ENCODE measurements at places on chromosomes 3 and 15.

- DNase-seq, result peak; percentile 8
Observed at GRCh38 chr3:180306691-180307090, 270.0 kb upstream of the PEX5L start.

- DNase-seq, result no peak
Observed at GRCh38 chr3:192597506-192597905, 129.8 kb downstream of the FGF12 start.

DNA sequence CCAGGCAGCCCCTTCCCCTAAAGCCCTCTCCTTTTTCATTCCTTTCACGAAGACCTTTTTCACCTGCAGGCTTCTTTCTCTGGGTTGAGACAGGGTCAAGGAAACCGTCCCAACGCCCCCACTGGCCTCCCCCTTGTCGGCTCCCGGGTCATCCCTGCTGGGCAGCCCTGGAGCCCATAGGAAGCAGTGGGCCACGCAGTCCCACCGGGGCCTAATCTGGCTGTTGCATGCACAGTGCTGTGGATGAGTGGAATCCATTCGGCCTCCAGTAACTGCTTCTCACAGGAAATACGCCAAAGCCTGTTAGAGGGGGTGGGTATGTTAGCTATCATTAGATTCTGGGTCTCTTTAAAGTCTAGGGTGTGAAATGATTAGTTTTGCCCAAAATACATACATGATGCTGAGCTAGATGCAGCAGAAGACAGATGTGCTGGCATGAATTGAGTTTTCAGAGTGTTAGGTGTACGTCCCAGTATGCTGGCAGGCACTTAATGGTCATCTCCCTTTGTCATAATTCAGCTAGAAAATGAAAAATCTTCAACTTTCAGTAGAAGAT lies 16.6 kb downstream of the LYSMD4 start:
- no peak for DNase-seq

DNA sequence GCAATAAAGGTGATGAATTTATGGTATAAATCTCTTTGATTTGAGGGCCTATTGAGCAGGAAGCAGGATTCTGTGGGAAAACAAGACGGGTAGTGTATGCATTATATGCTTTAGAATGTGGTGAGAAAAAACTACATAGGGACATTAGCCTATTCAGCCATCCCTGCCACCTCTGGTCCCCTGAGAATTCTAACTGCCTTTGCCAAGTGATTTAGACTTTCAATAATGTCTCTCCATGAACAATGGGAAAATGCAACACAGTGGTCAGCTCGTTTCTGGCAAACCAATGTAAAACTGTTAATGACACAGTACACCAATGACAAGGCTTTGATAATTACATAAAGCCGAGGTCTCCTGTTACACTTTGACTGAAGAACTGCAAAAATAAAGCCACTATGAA lies 314.7 kb upstream of the CNTN4 start:
- DNase-seq, result no peak

- DNase-seq, result no peak
Observed at GRCh38 chr3:197289726-197290125, 8.7 kb downstream of the DLG1 start.

- DNase-seq, result no peak
Observed at GRCh38 chr15:90760661-90761232, 43.6 kb downstream of the BLM start.

DNA sequence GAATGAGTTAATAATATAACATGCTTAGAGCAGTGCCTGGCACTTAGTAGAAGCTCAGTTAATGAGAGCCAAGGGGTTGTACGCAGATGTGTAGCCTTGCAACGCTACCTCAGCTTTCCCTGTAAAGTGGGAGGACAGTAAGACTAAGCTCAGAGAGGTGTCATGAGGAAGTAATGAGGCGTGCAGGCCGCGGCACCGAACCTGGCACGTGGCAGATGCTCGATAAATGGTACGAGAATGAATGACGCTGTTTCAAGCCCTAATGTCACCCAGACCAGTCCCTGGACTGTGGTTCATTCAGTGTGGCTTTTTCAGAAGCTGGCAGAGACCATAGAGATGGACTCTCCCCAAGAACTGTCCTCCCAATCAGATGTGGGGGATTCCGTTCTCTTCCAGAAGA lies 21.2 kb downstream of the GRIP2 start:
- DNase-seq, result no peak

DNA sequence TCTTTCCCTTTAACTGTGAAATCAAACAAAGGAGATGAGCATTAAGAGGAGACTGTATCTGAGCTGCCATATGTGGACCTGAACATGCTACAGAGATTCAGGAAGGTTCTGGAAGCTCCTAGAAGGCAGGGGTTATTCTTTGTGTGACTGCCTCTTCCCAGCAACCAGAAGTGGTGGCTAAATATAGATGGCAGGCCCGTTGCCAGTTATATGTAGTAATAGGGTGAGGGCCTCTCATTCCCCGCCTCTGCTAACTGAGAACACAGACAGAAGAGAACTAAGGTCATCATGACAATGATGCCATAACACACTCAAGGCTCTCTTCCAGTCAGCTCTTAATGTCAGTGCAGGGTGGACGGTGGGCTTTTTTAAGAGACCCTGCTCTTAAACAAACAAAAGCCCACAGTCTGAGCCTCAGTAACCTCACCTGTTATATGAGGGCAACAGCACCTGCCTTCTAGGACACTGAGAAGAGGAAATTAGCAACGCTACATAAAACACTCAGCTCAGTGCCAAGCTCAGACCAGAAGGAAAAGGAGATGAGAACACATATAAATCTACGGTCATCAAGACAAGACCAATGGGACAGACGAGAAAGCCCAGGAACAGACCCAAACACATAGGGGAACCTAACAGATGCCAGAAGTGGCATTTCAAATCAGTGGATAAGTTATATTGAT lies 22.3 kb downstream of the CFAP92 start:
- DNase-seq, result peak; percentile 64

GRCh38 chr3:177606891-177607290 lies 409.6 kb upstream of the TBL1XR1 start:
- no peak for DNase-seq

GRCh38 chr15:58302832-58303231 lies 129.0 kb upstream of the LIPC start:
- no peak for DNase-seq

- no peak for DNase-seq
Observed at GRCh38 chr3:56633602-56634535, 49.2 kb downstream of the TASOR start.

DNA sequence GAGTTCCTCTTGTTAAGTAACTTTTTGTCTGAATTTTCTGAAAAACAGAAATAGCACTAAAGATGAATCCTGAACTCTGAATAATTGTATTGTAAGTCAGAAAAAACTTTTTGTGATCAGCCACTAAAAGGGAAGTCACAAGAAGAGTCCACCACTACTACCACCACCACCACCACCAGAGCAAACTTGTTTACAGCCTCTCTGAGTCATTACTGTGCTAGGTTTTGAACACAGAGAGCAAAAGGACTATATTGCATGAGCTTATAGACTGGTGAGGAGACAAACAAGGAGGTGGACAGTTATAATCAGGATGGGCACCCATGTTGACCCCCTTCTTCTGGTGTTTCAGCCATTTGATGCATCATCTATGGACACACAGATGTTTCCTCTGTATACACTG lies 141.7 kb downstream of the IL5RA start:
- DNase-seq, result no peak

DNA sequence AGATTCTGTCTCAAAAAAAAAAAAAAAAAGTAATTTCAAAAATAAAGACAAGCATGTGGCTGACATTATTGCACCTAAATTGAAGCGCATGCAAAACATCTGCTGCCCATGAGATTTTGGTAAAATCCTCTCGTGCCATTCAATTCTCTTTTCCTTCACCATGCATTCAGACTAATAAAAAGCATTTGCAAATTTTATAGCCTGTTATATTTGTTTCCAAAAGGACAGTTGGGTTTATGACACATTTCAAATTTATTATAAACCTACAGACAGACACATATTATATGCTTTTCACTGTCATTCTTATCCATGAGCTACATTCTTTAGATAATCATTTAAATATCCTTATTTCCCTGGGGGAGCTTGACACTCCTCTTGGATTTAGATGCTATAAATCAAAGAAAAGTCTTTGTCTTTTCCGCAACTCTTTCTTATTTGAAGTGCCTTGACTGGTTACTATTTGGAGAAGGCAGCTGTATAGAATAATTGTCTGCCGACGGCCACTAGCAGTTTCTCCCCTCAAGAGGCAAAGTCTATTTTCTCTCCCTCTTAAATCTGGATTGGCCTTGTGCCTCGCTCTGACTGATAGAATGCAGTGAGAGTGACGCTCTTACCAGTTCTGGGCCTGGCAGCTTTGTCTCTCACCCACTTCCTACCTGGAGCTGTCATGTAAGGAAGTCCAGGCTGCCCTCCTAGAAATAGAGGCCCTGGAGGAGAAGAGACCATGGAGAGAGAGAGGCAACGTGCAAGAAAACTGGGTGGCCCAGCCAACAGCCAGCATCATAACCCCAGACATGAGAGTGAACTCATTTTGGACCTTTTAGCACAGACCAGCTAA lies 6.8 kb upstream of the LRIG1 start:
- DNase-seq, result no peak

GRCh38 chr3:167691366-167691765 lies 37.6 kb upstream of the WDR49 start:
- no peak for DNase-seq

GRCh38 chr3:71153713-71154112 lies 429.8 kb downstream of the FOXP1 start:
- peak; percentile 13 for DNase-seq

DNA sequence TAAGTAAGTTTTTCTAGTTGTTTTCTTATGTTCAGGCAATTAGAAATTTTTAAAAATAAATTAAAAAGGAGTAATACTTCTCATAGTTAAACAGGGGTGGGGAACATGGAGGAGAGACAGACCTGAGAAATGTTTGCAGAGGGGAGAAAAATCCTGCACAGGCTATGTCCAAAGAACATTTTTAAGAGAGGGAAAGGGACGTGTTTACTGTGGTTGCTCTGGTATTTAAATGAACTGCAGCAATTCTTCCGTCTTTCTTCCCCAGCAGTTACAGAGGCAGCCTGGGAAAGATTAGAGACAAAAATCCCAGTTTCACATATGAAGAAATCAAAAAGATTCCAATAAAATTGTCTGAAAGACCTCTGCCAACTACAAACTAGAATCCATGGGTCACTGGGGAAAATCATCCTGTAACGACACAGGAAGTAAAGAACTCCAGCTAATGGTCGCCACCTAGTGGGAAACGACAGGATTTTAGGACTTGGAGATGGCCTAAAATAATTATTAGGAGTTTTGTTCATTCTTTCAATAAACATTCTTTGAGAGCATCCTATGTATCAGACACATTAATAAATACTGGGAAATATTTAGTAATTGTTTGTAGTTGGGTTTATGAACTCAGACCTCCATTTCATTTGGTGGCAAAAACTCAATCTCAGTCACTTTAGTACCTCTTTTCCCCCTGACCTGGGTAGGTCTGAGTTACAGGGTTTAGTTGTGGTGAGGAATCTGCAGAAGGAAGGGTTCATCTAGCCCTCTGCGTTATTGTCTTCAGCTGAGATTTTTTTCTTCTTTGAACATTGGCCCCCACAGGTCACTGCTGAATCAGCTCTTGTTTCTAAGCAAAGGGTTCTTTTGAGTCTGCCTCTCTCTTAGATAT lies 69.9 kb upstream of the GOLIM4 start:
- peak; percentile 93 for DNase-seq

DNA sequence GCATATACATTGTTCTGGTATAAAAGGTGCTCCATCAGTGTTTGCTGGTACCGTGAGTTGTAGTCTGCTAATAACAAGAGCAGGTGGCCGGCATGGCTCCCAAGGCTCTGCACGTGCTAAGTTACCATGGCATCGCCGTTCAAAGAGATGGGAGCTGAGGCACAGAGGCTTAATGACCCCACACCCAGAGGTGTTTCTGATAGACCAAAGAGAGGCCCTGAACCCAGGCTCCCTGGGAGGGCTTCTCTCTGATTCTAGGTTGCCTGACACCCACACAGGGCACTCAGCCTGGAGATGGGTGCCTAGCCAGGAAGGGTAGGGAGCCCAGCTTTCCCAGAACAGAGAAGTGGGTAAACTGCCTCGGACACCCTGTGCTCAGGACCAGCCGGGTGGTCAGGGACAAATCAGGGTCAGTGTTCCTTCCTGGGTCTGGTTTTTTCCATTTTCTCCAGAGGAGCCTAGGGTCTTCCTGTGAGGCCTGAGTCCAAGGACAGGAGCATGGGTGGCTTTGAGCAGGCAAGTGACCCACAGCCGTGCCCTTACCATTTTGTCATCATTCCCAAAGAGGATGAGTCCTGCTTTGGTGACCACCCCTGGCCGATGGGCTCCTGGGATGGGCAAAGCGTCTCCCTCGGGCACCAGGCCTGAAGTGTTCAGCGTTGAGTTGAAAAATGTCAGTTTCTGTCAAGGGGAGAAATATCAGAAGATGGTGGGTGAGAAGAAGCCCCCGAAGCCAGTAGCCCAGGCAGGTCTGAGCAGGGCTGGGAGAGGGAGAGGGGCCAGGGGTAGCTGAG lies 27.3 kb downstream of the ALDH1L1 start:
- DNase-seq, result no peak

DNA sequence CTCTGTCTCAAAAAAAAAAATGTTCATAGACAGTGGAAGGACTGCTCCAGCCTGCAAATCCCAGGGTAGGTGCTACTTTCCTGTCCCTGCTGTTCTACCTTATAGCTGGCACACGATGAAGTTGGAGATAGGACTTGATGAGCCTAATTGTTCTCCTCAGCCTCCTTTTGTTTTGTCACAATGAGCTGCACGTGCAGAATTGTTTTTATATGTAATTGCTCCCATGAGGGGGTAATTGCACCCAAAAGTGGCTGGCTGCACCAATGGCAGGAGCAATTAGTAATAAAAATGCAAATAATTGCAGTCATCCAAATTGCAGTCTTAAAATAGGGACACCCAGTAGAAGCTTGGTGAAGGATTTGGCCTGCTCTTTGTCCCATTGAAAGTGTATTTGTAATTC lies 63.0 kb upstream of the PFN2 start:
- no peak for DNase-seq

- no peak for DNase-seq
Observed at GRCh38 chr15:45546789-45547188, 24.2 kb upstream of the SLC30A4 start.
